GM12892 (cell line): ENCODE measurements at places on chromosomes 6 and 20.

GRCh38 chr6:147169529-147169928, 34.7 kb upstream of the STXBP5 start:
- DNase-seq, result no peak

DNA sequence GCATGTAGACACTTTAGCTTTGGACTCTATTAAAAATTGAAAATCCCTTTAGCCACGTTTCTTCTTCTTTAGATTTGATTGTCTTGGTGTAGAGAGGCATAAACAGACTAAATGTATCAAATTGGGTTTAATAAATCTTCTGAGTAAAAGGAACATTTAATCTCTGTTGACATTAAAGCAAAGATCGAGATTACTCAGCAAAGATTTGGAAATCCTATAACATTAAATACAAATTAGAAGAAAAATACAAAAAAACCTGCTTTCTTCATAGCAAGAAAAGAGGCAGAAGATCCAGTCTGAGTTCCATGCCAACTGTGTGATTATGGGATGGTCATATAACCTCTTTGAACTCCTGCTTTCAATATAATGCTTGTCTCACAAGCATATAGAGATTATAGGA, 172.3 kb downstream of the GJA1 start:
- DNase-seq, result no peak

- DNase-seq, result no peak
Measured at GRCh38 chr6:28537509-28538140, 11.9 kb downstream of the GPX5 start.

DNA sequence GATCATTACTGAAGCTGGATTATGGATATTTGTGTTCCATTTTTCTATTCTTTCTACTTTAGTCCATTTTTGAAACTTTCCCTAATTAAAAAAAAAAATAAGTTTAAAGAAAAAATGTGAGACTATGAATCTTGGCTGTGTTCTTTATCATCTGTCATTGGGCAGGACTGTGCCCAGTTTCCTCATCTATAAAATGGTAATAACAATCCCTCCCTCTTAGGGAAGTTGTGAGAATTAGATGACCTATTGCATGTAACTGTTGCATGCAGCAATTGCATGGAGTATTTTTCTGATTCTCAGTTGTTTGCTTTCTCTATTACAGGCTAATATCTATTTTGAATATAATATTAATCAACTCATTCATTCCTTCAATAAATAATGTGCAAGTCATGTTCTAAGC, 108.2 kb upstream of the LOC128125822 start:
- DNase-seq, result no peak

DNA sequence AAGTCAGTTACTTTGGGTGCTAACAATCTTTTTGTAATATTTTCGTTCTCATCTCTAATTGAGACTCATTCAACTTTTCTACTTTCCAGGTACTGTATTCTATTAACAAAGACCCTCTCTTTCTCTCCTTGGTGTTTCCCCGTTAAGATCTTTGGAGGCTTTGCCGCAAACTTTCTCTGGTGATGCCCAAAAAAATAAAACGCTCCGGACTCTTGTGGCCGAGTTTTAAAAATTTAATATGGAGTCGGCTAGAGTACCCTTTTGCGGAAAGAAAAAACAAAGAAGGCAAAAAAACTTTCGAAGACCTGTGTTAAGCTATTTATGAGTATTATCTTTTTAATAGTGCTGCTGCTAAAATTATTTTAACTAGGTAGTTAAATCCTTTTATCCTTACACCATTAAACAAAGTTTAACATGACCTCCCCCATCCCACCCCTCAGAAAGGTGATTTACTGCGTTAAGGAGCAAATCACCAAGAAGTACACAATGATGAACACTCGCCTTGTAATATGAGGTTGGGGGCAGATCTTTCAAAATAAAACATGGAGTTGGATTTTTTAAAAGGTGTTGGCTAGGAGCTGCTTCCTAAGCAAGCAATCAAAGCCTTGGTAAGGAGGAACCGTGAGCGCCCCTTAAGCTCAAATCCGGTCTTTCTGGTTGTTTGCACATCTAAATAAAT, 10.0 kb downstream of the SIM1 start:
- no peak for DNase-seq

- no peak for DNase-seq
Measured at GRCh38 chr6:35140639-35141006, 516 bp downstream of the TCP11 start.

DNA sequence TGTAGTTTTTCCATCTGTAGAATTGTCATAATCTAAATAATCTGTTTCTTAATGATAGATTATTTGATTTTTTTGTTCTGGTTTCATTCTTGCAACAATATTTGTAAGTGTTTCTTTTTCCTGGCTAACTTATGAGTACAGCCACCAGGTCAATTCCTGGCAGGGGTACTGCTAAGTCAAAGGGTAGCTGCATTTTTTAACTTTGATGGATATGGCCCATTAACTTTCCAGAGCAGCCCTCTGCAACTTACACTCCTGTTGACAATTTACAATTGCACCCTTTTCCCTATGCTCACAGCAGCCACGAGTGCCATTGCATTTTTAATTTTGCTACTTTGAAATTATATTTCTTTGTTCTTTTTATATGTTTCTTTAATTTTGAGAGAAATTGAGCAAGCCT, 209.3 kb upstream of the CST7 start:
- DNase-seq, result no peak

- no peak for DNase-seq
Measured at GRCh38 chr20:46099491-46100287, 9.9 kb upstream of the NCOA5 start.

- DNase-seq, result no peak
Measured at GRCh38 chr20:61444637-61445036, 192.6 kb downstream of the CDH4 start.

- no peak for DNase-seq
Measured at GRCh38 chr6:105482921-105483320, 80.0 kb upstream of the PREP start.

GRCh38 chr6:6803180-6803977, 214.9 kb downstream of the LY86 start:
- peak; percentile 67 for DNase-seq

- DNase-seq, result no peak
Measured at GRCh38 chr6:31842053-31842452, 14.5 kb downstream of the HSPA1B start.

DNA sequence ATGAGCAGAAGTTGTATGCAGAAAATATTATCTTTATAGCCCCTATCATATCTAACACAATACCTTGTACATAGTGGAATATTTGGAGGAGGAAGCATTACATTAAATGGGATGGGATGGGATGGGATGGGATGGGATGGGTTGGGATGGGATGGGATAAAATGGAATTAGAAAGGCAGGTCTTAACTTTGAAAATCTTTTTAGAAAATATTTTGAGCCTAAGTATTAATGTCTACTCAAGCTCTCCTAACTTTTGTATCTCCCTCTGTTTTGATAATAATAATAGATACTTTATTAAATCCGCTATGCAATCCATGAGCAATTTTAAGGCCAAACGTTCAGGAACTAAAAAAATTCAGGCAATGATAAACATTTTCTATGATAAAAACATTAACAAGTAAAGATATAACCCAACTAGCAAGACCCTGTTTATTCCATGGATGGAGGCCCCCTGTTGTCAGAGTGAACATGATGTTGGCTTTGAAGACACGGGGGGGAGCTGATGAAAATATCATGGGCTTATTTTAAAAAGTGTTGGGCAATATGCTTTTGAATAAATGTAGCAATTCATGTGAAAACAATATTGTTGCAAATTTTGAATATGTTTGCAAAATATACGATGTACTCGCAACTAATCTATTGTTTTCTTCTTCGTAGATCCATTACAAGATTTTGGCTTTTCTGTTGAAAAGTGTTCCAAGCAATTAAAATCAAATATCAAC, 35.9 kb downstream of the LY86 start:
- no peak for DNase-seq

DNA sequence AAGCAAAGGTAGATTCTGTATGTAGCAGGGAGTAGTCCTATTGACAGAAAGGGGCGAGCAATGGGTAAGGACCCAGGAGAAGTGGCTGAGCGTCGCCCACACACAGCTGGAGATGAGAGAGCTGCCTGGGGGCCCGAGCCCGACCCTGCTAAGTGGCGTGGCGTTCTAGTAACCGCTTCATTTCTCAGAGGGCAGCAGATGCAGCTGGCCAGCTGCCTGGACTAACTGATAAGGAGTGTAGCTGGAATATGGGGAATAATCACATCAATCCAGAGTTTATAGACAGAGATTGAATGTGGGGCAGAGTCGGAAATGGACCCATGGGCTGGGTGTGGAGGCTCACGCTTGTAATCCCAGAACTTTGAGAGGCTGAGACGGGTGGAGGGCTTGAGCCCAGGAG, 64.4 kb downstream of the EZR start:
- no peak for DNase-seq

DNA sequence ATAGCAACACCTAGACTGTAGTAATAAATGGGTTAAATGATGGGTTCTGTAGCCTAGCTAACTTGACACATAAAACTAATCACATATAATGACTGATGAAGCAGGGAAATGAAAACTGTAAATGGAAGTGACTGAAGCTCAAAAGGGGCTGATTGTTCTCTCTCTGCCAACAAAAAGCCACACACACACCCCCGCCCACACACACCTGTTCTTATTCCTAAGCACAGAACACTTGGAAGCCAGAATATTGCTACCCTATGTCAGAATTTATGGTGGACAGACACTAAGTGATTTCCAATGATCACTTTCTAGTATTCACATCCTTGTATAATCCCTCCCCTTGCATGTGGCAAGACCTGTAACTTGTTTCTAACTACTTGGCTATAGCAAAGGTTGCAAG, 603.5 kb downstream of the UTRN start:
- DNase-seq, result no peak

DNA sequence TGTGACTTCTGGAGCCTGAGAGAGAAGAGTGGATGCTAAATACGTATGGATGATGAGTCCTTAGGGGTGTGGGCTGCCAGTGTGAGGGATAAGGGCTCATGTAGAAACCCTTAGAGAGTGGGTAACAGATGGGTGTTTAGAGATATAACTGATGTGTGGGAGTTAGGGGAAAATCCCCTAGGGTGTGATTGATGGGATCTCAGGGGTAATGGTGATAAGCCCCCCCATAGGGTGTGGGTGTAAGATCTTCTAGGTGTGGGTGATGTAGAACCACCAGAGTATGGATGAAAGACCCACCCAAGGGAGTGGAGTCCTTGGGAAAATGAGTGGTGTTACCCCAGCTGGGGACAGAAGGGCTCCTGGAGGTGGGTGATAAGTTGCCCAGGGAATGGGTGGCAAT, 26.3 kb downstream of the SLC12A5 start:
- no peak for DNase-seq

- no peak for DNase-seq
Measured at GRCh38 chr20:20370094-20370575, 2.2 kb downstream of the INSM1 start.

GRCh38 chr6:23224540-23224939, 655.2 kb downstream of the HDGFL1 start:
- DNase-seq, result no peak

- DNase-seq, result no peak
Measured at GRCh38 chr6:122081921-122082320, 317.5 kb upstream of the HSF2 start.

GRCh38 chr20:11851646-11852045, 66.0 kb upstream of the BTBD3 start:
- no peak for DNase-seq

DNA sequence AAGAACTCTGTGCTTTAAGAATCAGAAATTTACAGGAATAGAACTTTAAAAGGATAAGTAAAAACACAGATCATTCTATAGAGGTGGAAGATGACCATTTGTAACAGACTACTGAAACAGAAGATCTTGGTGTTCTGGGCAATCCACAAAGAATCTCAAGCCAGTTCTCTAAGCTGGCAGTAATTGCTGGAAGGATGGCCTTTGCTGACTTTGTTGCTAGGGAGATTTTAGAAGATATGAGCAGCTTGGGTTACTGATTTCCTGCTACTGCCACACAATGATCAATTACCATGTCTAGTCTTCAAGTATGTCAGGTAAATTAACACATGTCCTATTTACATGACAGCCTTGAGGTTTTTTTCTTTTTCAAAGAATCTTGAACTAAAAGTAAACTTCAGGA, 31.1 kb downstream of the SNAP91 start:
- no peak for DNase-seq

GRCh38 chr6:39899554-39900295, 34.5 kb downstream of the MOCS1 start:
- no peak for DNase-seq

DNA sequence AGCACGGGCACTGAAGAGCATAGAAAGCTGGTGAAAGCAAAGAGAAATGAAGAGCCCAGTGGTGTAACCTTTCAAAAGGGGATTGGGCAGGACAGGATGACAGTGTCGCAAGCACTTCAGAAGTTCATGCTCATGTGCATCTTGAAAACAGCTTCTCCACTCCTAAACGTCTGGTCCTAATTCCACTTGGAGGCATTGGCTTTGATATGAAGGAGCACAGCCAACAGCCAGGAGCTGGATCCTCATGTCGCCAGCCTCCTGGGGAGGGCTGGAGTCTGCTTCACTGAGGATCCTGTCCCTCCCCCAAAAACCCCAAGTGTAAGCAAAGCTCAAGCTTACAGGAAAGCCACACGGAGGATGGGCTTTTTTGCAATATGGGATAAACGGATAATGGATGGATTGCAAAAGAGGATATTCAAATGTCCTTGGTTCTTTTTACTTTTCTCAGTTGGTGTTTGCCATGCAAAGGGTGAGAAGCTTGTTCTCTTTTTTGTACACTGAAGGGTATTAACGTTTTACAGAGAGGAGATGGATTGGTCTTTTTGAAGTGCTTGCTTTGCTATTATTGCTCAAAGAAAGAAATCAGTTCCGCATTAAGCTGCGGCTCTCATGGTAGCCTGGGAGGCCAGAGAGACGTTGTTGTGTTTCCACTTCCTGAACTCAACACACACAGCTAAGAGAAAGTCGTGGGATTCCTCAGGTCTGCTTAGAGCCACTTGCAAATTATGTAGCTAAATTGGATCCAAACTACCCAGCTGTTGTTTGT, 92.2 kb downstream of the SIM1 start:
- no peak for DNase-seq

DNA sequence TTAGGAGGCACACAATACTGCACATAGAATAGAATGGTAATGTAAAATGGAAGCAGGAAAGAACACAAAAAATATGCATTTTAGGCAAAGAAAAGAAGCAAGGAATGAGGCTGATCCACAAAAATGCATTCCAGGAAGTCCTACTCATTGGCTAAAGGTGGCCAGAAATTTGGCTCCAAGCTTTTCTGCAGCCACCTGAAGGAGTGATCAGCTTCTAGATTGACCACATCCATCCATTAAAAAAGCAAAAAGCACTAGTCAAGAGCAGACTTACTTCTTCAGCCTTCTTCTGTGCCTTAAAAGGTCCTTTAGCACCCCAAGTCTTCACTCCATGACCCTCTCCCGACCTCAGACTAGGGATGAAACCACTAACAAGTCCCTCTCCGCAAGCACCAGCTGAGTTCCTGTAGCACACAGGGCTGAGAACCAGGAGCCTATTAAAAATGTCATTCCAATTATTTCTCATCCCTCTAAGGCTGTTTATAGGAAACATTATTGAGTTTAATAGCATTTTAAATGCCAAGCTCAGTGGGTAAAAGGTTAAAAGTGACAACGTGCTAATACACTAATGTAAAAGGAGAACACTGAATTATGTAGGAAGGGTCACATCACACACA, 36.5 kb downstream of the TRAM2 start:
- no peak for DNase-seq

- DNase-seq, result no peak
Measured at GRCh38 chr6:89777455-89777854, 42.1 kb downstream of the MDN1 start.

GRCh38 chr6:11543919-11544518, 6.5 kb downstream of the TMEM170B start:
- DNase-seq, result no peak
